ENCODE measurements at places on chromosomes 4 and X.

GRCh38 chr4:856225-856901, 30.4 kb upstream of the CPLX1 start:
- no peak for DNase-seq

DNA sequence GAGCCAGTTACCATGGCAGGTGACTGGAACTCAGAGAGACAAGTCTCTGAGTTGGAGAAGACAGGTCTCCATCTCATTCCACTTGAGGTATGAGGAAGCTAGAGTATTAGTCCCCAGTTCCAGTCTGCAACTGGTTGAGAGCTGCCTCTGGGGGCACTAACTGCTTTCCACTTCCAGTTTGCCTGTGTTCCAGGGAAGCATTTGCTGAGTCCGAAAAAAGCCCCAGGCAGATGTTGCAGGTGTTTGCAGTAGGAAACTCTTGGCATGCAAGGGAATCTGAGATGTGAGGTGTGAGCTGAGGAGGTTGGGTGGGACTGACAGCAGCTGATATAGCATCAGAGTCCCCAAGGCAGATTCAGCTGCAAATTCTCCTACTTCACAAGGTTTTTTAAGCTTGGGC, 272.2 kb upstream of the CASK start:
- no peak for DNase-seq

GRCh38 chrX:43978226-43978625, 5.0 kb upstream of the NDP start:
- no peak for DNase-seq

- no peak for DNase-seq
Observed at GRCh38 chr4:24578364-24578763, 6.0 kb downstream of the DHX15 start.

- no peak for DNase-seq
Observed at GRCh38 chr4:61068745-61069144, 131.4 kb upstream of the ADGRL3 start.

- no peak for DNase-seq
Observed at GRCh38 chrX:121122332-121122731, 74.9 kb downstream of the GLUD2 start.

DNA sequence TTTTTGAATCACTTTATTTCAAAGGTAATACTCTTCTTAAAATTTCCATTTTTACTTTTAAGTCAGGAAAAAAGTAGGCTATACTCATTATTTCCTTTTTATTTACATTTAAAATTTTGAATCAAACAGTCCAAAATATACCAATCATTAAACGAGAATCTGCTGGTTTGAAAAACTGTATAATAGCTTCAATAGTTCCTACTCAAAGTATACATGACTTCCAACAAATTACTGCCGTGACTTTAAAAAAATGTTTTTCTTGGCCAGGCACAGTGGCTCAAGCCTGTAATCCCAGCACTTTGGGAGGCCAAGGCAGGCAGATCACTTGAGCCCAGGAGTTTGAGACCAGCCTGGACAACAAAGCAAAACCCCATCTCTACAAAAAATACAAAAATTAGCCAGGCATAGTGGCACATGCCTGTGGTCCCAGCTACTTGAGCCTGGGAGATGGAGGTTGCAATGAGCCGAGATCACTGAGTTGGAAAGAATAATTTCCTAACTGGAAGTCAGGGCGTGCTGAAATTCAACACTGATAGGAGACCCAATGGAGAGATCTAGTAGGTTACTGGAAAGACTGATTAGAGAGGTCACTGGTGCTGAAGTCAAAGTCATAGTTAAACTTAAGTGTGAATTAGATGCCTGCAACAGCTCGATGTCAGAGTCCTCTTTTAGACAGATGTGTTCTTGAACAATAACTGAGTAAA, 9.0 kb downstream of the KLHL8 start:
- DNase-seq = no peak

Data from HuH-7.5 (cell line).